ENCODE measurements at places on chromosomes 2 and 18.

DNA sequence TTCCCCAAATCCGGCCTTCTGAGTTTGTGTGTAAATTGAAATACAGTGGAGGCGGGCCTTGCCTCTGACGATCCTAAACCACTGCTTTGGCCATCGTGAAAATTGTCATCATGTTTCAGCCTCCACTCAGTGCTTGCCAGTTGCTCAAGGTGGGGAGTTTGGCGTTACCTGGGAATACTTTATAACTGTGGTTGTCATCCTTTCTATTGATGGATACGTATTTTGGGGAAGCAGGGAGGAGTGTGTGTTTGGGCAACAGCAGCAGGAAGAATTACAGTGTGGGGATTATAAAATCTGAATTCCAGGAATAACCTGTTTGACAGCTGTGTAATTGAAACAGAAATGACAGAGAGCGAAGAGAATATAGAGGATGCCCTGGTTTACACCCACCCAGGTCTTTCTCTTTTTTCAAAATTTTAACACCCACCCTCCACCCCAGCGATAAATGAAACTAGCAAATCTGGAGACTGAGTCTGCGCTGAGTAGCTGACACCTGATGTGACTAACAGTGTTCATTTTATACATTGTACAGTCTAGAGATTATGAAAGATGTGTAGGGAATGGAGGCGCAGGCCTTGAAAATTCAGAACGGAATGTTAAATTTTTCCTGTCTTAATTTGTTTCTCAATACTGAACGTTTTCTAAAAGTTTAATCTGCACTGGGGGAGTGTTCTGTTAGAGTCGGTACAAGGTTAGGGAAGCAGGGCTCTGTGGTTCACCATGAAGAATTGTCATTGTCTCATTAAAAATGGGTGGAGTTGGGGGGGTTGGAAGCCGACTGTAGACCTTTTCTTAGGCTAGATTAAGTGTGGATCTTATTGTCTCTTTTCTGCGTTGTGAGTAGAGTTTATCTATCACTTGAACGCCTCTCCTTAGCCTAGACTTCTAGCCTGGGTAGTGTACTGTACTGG, 1.6 kb downstream of the MAP4K4 start:
- DNase-seq = no peak

DNA sequence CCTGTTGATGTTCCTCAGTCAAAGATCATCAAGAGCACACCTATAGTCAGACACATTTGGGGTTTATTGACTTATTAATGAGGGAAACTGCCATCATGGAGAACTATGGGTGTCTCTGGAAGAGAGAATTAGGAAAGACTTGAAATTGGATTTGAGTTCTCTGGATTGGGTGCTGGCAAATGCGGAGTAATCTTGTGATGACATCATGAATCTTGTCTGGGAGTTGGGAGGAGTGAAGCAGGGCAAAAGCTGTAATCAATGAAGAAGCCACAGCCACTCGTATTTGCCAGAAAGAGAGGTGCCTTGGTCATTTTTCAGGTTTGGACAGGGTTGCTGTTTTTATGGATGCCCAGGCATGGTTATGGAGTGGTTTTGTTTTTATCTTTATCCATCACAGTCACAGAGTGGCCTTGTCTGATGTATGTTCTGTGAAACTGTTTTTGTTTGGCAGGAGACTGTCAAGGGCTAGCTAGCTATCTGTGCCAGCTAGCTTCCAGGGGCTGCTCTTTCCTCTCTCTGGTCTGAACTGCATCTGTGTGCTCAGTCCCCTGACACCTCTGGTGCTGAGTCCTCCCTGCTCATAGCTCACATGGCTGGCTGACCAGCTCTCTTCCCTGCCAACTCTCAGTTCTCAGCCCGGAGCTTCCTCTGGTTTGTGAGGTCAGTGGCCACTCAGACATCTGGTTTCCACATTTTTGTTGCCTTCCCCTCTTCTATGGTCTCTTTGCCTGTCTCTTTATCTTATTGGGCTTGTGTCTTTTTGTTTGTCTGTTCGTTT, 193.4 kb upstream of the RMP24 start:
- DNase-seq = no peak

GRCh38 chr2:65647249-65647842, 214.9 kb upstream of the SPRED2 start:
- no peak for DNase-seq

DNA sequence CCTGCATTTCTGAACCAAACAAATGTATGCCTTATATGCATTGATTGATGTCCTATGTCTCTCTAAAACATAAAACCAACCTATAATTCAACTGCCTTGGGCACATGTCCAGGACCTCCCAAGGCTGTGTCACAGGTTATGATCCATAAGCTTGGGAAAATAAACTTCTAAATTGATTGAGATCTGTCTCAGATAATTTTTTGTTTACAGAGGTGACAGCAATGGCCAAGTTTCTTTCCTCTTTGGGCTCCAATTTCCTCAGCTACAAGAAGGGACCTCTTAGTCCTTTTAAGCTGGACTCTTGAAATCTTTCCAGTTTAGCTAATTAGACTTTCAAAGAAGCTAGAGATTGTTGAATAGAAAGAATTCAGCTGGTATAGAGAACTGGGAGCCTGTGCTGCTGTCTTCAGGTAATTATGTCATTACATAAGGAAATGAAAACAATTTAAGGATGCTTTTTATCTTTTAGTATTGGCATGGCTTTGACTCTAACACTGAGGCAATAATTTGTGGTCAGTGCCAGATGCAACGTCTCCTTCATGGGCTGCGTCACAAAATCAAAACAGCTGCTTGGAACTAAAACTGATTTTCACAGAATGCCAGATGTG, 412.1 kb upstream of the TRIB2 start:
- no peak for DNase-seq

DNA sequence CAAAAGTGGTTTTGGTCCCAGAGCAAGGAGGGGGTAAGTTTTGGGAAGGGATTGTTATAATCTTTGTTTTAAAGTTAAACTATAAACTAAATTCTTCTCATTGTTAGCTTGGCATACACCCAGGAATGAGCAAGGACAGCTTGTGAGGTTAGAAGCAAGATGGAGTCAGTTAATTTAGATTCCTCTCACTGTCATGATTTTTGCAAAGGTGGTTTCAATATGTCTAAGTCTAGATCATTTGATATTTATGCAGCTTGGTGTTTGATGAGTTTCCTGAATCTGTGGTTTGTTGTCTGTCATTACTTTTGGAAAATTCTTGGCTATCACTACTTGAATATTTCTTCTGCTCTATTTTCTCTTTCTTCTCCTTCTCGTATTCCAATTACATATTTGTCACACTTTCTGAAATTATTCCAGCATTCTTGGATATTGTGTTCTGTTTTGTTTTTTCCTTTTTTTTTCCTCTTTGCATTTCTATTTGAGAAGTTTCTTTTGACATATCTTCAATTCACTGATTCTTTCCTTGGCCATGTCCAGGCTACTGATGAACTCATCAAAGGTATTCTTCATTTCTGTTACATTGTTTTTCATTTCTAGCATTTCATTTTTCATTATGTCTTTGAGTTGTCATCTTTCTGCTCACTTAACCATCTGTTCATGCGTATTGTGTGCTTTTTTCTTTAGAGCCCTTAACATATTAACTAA, 5.1 kb downstream of the SP140 start:
- DNase-seq = no peak

DNA sequence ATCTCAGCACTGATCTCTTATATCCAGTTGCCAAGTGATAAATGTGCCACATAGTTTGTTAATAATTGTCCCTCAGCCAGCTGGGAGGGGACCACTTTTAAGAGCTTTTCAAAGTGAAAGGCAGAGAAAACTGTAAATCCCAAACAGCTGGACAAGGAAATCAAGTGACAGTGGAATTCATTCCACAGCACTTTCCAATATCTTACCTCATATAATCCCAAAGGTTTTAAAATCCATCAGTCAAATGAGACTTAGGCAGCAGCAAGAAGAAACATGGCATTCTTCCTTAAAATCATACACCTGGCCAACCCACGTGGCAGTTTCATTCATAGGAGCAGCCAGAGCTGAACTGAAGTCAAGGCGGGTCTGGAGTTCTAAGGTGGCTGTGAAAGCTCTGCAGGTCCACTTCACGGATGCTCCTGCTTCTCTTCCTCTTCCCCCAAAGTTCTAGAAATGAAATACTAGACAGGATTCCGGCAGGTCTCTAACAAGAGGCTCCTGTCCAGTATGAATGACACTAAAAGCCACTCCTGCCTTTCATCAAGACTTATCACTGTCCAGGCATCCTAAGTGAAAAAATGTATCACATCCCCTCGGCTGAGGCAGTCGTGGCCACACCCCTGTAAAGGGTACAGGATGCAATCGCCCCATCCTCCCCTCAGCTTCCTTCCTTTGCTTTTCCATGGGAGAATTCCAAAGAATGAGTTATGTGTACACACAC, 190.4 kb upstream of the STK17B start:
- no peak for DNase-seq

GRCh38 chr2:71894261-71894660, 253.4 kb downstream of the CYP26B1 start:
- no peak for DNase-seq

DNA sequence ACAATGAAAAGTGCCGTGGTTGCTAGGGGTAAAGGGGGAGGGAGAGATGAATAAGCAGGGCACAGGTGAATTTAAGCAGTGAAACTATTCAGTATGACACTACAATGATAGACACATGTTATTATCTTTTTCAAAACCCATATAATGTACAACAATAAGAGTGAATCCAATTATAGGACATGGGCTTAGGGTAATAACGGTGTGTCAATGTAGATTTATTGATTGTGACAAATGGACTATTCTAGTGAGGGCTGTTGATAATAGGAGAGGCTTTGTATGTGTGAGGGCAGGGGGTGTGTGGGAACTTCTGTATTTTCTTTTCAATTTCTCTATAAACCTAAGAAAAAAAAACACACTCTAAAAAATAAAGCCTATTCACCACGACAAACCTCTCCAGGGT, 223.8 kb downstream of the RIT2 start:
- no peak for DNase-seq

DNA sequence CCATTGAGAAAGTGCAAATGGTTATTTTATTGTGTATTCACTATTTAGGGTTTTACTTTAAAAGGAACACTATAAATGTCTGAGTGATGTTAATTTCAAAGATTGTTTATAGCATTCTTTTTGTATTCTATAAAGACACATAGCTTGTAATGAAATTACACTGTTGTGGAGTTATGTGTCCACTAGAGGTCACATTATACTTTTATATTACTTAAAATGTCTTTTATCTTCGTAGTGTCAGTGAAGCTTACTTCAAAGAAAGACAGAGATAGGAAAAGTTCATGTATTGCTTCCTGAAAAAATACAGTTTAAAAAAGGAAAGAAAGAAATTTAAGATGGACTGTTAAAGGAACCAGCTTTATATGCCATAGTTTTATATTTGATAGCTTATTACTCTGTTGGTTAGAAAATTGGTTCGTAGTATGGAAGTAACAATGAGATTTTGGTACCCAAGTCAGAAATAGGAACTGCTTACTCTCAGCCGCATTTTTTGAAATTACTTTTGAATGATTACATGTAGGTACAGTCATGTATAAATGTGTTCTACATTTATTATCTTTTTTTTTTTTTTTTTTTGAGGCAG, 20.5 kb downstream of the APLF start:
- DNase-seq = no peak

GRCh38 chr2:120220756-120221155, 2.4 kb downstream of the TMEM185B start:
- DNase-seq = no peak

- no peak for DNase-seq
Observed at GRCh38 chr2:9748577-9748976, 94.7 kb upstream of the TAF1B start.

DNA sequence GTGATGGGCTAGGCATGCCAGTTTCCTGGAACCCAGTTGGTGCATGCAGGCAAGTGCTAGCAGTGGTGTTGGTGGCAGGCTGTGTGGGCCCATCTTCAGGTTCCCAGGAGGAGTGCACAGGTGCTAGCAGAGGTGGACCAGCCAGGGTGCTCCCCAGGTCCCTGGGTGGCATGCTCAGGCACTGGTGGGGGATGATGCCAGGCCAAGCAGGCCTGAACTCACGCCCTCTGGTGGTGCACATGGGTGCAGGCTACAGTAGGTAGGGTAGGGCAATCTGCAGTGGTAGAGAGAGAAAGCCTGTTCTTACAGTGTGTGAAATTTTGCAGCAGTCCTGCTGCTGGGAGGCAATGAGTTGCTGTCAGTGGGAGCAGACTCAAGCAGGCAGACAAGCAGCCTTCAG, 1651.8 kb downstream of the DPP10 start:
- DNase-seq = no peak

DNA sequence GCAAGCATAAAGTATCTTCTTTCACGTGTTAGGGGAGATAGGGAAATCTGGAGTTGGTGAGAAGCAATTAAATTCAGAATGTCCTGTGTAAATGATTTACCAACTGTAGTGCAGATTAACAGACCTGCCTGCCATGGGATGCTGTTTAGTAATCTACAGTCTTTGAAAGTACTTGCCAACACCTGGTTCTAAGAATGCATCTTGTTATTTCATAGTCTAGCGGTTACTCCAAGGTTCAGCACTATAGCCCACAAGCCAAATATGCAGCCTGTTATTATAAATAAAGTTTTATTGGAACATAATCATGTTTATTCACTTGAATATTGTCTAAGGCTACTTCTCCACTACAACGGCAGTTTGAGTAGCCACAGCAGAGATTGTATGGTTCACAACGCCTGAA, 100.8 kb downstream of the OSBPL6 start:
- DNase-seq = no peak

DNA sequence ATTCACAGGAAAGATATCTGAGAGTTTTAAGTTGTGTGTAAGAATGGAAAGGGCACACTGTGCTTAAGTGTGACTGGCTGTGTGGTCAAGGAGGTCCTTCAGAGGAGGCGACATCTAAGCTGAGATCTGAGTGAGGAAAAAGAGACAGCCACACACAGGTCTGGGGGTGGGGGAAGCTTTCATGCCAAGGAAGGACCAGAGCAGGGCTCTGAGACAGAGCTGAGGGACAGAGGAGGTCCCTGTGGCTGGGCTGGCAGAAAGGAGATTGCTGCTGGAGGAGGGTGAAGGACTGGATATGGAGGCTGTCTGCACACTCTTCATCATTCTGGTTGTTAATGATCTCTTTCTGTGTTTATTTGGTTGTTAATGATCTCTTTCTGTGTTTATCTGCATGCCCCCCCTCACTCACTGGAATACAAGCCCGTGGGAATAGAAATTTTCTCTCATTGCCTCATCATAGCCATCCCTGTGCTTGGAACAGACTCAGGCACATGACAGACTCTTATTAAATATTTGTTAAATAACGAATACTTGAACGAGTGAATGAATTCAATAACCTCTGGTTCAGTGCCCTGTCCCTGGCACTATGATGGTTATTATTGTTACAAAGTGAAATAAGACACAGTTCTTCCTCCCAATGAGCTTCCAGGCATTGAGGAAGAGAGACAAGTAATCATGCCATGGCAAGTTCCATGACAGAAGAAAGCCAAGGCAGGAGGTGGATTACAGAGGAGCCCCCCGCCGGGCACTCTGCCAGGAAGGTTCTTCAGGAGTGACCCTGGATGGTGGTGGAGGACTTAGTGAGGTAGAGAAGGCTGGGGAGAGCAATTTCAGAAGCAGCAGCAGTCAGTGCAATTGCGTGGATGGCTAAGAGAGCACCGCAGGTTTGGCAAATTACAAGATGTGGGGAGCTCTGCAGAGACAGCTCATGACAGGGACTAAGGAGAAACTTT, 399.4 kb upstream of the HS6ST1 start:
- no peak for DNase-seq

DNA sequence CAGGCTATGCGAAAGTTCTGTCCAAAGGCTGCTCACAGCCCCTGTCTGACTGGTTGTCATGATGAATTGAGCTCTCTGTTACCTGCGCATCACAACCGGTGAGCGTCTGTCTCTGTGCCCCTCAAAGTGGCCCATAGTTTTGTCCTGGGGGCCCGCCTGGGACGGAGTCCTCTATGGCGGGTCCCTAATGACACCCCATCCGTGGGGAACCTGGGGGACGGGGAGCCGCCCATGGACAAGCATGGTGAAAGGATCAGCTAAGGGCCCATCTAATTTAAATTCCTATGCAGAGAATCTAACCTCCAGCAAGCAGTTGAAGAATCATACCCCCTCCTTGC, 473 bp downstream of the ELMOD3 start:
- no peak for DNase-seq
